GM23338 (cell line): ENCODE measurements at places on chromosomes 6 and 20.

DNA sequence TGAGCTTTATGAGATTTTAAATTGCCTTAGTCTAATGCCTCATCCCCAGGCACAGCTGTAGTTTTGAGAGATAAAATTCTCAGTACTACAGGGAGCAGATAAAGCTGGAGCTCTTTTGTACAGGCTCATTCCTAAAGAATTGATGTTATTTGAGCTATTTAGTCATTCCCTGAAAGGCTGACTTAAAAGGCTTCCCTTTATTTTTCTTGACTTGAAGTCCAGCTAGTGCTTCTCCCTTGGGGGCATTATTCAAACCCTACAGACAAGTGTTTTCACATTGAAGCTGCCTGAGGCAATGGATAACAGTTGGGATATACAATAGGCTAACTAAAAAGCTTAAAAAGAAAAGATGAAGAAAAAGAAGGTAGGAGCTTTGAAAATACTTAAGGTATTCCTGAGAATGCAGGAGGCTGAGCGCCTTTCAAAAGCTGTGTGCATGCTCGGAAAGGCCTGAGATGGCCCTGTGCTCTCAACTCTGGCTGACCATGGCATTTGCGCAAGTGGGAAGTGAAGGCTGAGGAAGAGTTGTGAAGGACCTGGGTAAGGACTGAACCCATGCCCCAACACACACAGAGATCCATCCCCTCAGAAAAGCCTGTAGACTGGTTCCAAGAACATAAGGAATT, 315.1 kb downstream of the SMOC2 start:
- DNase-seq: peak; percentile 26

- DNase-seq: peak; percentile 9
Observed at GRCh38 chr6:137416376-137417109, 77.7 kb downstream of the OLIG3 start.

GRCh38 chr6:126337323-126337722, 2.6 kb upstream of the CENPW start:
- DNase-seq: no peak

- no peak for DNase-seq
Observed at GRCh38 chr6:151172751-151173150, 67.0 kb upstream of the AKAP12 start.

DNA sequence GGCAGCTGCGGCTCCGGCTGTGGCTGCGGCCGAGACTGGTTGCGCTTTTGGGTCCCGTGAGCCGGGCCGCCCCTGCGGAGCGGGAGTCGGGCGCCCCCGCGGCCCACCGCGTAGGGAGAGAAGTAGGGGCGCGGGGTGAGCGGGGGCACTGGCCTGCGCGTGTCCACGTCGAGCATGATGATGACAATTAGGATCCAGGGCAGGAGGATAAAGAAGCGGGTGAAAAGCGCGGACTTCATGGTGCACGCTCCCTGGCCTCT, 739 bp downstream of the B3GAT2 start:
- DNase-seq: no peak

- no peak for DNase-seq
Observed at GRCh38 chr20:24816907-24817306, 132.2 kb upstream of the CST7 start.

GRCh38 chr20:48193627-48194425, 408.5 kb upstream of the SULF2 start:
- no peak for DNase-seq

DNA sequence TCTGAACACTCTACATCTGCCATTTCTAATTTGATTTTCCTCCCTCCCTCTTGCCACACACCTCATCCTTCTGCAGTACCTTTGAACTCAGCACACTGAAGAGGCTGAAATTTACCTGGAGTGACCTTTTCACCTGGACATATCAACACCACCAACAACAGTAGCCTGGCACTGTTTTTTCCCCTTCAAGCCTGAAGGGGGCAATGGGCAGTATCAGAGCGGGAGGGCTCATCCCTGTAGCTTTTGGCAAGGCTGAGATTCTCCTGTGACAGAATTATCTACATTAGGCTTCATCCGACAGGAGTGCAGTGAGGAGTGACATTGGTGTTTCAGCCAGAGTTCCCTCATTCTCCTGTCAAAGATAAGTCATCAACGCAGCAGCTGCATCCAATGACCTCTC, 312.8 kb upstream of the SPTLC3 start:
- peak; percentile 52 for DNase-seq

- no peak for DNase-seq
Observed at GRCh38 chr20:36493801-36494114, 47.6 kb upstream of the MYL9 start.

GRCh38 chr6:43977404-43978111, 149.7 kb downstream of the MRPL14 start:
- DNase-seq: no peak
